ENCODE measurements at places on chromosomes 2 and 18.

- no peak for DNase-seq
Measured at GRCh38 chr18:53457068-53457467, 767.4 kb downstream of the MBD2 start.

DNA sequence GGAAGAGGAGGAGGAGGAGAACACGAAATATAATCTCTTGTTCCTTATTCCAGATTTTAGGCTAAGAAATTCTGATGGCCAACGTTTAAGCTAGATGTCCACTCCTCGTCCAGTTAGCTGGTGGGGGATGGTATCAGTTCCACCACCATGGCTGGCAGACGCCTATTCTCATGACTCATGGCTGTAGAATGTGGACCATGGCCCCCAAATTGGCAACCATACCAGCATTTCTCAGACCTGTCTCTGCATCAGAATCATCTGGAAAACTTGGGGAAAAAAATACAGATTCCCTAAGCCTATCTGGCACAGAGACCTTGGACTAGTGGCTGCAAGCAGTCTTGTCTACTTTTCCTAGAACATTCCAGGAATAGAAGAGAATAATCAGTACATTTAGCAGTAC lies 267.7 kb upstream of the SIX2 start:
- no peak for DNase-seq

GRCh38 chr18:48292229-48292628 lies 117.0 kb downstream of the ZBTB7C start:
- DNase-seq, result no peak

DNA sequence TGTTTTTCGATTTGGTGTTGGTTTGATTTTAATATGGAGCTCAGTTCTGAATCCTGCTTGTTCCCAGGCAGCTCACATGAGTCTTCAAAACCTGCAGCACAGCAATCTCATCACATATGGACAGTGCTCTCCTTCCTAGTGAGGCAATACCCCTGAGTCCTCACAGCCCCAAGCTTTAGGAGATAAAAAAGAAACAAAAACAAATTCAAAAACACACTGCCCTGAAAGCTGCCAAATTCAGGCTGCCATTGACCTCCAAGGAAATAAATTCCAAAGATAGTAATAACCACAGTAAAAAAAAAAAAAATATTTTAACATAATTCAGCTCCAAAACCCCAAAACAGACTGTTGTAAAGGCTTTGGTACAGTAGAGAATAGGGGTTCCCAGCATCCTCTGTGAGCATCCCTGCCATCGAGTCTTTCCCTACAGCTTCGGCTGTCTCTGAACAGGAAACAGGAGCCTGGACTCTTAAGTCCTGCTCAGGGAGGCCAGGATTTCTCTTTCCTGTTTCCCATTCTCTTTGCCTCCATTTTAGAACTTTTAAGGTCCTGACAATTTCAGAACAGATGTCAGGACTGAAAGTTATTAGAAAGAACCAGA lies 14.7 kb upstream of the SP3 start:
- DNase-seq, result no peak

DNA sequence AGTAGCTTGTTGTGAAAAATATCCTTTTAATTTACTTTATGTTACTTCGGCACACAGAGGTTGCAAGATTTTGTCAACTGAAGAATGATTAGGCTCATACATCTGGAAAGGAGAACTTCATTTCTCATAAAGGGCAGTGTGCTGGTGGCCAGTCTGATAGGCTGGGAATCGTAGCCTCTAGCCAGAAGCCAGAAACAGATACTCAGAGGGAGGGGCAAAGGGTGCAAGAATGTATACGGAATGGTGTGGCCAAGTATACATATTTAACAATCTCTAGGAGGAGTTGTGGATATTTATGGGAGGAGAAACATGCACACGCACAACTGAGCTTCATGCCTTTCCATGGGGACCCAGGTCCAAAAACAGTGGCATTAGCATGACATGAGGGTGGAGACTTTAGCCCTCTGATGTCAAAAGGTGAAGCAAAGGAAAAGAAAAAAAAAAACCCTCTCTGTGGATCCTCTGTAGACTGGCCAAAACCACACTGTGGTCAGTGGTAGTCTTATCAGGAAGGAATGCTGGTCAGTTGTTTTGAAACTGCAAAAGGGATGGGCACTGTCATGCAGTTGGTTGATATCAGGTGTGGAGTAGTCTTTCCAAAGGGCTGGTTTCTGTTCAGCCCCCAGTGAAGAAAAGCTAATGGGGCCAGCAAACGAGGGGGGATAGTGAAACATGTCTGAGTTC lies 34.9 kb upstream of the APCDD1 start:
- no peak for DNase-seq

DNA sequence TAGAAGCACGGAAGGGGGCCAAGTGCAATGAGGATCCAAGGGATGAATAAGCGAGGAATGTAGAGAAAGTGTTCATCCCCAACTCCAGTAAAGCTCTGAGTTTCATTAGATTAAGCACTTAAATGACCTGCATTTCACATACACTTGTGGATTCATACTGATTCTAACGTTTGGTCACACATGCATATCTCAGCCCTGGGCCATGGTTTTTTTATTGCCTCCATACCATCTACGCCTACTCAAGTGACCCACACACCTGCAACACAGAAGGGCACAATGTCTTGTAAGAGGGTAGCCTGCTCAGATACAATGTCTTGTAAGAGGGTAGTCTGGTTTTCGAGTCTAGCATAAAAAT lies 566 bp upstream of the MRPS5 start:
- DNase-seq, result no peak

GRCh38 chr2:196821195-196821594 lies 12.0 kb upstream of the C2orf66 start:
- no peak for DNase-seq

DNA sequence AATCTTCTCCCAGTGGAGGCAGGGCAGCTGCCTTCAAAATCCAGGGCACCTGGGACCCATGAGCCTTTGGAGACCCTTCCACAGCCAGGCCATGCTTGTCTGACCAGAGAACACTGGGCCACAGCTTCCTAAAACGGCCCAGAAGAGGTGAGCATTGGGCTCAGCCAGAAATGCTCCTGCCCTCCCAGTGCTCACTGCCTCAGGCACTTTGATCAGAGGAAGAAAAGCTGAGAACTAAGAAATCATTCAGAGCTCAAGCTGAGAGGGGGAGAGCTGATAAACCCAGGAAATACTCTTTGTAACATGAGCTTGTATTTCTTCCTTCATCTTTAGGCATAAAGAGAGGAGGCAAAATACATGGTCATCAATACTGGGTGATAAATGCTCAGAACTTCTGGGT lies 365.5 kb upstream of the KLHL29 start:
- no peak for DNase-seq

DNA sequence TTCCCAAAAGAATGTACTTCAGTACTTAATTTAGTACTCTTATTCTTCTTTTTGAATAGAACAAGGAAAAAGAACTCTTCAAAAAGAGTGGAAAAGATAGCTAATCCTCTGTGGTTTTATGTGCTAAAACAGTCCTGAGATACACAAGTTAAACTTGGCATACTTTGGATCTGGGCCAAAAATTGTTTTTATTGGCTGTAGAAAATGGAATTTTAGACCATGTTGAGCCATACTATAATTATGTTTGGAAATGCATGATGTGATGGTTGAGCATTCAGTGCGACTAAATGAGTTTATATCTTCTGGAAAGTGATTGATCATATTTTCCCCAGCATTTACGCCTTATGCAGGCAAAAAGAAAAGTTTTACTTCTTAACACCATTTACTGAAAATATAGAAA lies 18.0 kb upstream of the PDE1A start:
- DNase-seq, result no peak

GRCh38 chr18:59923539-59924196 lies 23.9 kb downstream of the PMAIP1 start:
- DNase-seq, result no peak

GRCh38 chr2:145411493-145411892 lies 891.6 kb upstream of the ZEB2 start:
- no peak for DNase-seq

GRCh38 chr2:31859959-31860358 lies 150.8 kb downstream of the MEMO1 start:
- no peak for DNase-seq

DNA sequence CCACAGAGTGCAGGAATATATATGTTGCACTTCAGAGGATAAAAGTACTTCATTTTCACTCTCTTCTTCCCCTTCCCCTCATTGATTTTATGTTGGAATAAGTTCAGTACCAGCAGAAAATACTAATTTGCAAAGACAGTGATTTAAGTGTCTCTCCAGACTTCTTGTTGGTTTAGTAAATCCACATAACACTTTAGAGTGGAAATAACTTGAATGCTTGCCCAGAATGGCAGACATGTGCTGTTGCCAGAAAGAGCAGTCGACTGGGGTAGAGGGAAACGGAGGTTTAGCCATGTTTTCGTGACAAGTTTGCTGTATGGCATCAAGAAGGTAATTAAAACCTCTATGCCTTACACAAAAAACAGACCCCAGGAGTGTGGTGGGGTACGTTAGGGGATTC lies 246.0 kb upstream of the CXCR4 start:
- DNase-seq, result peak; percentile 46

- DNase-seq, result no peak
Measured at GRCh38 chr18:35045121-35045520, 3.9 kb downstream of the MAPRE2 start.

- DNase-seq, result no peak
Measured at GRCh38 chr2:74596584-74596983, 42.1 kb downstream of the DOK1 start.

DNA sequence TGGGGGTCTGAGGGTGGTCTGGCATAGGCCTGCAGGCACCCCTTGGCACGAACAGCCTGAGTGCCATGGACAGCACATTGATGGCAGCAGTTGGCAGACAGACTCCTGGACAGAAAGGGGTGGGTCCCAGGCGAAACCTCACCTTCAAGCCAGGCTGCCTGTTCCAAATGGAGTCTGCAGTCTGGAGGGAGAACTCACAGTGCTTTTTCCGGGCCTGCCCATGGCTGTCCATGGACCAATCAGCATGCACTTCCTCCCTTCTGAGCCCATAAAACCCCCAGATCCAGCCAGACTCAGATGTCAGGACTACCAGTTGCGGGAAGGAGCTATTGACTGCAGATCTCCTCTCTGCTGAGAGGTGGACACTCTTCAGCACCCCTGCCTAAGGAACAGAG lies 694.6 kb upstream of the ACVR2A start:
- DNase-seq, result no peak

GRCh38 chr2:164969909-164970690 lies 14.8 kb upstream of the SLC38A11 start:
- no peak for DNase-seq

DNA sequence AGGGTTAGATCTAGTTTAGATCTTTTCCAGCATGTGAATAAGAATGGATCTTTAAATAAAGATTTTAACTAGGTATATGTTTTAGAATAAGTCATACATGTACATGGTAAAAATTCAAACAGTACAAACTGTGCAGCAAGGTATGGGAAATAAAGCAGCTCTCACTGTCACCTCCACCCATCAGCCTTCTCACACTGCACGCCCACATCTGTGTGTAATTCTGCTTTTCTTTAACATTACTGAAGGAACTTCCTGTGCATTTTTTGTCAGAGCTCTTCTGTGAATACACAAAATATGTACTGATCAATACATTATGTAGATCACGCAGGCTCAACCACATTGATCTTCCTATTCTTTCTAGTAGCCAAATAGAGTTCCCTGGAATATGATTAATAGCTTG lies 3.4 kb downstream of the CASP8 start:
- DNase-seq, result no peak

DNA sequence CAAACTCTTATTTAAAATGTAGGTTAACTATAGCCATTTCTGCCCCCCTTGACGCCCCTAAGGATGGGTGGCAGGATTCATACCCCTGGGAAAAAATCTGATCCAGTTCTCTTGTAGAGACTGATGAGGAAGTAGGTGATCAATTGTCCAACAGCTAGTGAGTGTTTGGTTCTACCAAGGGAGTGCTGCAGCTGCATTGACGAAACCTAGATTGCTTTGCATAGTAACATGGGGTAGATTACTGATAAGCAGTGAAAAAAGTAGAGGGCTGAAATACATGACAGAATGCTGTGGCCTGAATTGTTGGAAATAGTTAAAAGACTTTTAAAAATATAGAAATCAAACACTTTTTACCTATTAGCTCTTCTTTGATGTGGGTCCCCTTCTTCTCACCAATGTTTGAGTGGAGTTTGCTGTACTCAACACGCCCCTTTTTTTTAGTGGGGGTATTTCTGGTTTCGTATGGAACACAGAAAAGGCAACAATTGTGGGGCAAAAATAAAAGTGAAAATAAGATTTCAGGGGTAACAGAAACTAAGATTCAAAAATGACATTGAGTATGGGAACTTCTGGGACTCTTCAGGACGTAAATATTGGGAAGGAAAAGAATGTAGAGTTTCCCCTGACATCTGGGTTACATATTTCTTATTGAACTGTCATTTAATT lies 66.2 kb downstream of the MAIP1 start:
- no peak for DNase-seq

- no peak for DNase-seq
Measured at GRCh38 chr2:148475626-148476025, 168.9 kb upstream of the EPC2 start.

GRCh38 chr2:100517556-100517955 lies 45.2 kb upstream of the PDCL3 start:
- DNase-seq, result no peak

DNA sequence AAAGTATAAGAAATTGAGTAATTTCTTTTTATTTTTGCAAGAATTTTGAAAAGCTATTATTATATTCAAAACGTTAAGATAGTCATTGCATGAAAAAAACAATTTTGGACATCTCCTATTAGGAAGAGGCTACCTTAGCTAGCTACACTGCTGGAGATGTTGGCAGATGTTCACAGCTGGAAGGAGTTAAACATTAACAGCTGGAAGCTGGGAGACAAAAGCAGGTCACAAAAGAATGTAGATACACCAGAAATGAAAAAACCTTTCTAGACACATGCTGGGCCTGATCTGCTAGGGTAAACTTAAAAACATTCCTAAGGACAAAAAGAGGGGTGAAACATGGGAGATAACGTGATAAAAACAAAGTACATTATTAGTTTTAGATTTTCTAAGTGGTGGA lies 84.4 kb downstream of the SESTD1 start:
- DNase-seq, result no peak

DNA sequence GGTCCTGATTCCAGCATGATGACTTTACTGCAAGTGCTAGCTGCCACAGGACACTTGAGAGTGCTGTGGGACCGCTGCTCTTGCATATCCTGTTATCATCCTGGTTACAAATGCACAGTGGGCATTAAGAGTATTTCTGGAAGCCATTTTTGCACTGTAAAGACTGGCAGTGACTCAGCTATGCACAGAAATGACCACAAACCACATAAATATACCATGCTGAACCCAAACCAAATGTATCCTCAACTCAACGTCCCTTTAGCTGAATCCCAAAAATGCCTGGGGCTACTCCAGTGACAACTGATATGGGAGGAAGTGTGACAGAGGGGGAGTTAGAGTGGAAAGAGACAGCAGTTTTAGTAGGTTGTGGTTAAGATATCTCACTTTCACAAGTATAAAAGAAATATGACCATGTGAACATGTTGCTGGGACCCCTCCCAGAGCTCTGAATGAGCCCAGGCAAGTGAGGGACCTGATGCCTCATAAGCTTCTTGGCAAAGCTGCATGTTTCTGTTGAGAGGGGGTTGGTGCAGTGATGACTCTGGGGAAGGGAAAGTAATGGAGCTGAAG lies 37.3 kb downstream of the RHBDD1 start:
- no peak for DNase-seq
